ENCODE measurements at places on chromosomes 12 and 14.
A peak's percentile ranks its signal among the peaks of the same experiment; 100 is the strongest.

DNA sequence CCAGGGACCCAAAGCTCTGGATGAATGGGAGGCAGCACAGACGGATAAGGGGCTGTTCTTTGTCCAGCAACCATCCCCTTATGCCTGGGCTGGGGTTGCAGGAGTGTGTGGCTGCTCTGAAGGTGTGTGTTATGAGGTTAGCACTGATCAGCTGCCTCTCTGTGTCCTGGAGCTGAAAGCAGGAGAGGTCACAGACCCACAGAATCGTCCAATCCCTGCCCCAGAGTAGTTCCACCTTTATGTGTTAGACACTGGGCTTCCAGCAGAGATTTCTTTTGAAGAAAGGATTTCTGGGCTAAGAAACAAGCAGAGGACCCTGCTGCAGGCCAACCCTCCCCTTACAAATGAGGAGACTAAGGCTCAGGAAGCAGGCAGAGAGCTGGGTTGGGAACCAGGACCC lies 62.4 kb downstream of the ARL6IP4 start:
- DNase-seq: no peak

GRCh38 chr12:59149995-59150642 lies 229.8 kb upstream of the LRIG3 start:
- DNase-seq: peak; percentile 79

DNA sequence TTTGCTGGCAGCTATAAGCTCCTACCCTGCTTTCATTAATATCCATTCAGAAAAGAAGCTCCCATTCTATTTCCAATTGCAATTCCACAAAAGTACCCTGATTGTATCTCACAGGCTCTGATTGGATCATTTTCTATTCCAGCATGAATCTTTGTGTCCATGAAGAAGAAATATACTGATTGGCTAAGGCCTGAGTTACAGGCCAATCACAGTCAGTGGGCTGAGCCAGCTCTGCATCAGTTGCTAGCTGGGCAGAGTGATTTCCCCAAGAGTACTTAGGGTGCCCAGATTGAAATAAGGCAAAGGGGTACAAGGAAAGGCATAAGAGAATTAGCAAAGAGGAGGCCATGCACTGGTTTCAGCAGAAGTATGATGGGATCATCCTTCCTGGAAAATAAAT lies 14.4 kb downstream of the ART4 start:
- DNase-seq: no peak

DNA sequence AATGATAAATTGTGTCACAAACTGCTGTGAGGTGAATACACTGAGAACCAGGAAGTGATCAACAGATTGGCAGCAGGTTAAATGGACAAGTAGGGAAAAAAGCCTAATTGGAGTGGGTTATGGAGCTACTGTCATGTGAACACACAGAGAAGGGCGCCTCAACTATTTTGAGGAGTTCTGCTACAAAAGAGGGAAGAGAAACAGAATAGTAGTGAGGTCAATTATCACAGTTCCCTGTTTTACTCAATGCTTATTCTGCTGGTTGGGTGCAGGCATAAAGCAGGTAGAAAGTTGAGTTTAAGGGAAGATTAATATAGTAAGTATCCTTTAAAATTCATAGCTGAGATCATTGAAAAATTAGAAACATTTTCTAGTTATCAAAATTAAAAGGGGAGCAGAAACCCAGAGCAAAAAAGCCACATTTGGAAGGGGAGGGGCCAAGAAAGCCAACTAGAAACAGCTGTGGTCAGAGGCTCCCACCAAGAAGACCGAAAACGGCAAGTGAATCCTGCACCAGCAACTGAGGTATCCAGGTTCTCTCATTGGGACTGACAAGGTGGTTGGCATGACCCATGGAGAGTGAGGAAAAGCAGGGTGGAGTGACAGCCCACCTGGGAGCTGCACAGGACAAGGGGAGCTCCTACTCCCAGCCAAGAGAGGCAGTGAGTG lies 105.7 kb downstream of the ZC3H14 start:
- no peak for DNase-seq

GRCh38 chr14:69559581-69560011 lies 15.1 kb downstream of the CCDC177 start:
- DNase-seq: no peak

DNA sequence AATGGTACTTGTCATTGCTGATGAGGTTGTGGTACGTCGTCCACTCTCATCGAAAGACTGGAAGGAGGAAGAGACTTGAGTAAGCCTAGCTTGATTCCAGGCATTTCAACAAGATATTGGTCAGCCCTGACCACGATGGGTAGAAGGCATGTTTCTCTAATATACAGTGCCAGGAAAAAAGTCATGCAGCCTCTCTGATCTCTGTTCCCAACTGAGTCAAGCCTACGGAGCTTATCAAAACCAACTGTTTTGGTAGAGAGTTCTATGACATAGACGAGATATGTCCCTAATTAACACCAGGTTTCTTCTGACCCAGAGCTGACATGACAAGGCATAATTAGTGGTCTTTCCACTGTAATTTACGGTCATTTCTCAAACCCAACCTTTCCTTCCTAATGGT lies 58.5 kb downstream of the NIN start:
- no peak for DNase-seq

DNA sequence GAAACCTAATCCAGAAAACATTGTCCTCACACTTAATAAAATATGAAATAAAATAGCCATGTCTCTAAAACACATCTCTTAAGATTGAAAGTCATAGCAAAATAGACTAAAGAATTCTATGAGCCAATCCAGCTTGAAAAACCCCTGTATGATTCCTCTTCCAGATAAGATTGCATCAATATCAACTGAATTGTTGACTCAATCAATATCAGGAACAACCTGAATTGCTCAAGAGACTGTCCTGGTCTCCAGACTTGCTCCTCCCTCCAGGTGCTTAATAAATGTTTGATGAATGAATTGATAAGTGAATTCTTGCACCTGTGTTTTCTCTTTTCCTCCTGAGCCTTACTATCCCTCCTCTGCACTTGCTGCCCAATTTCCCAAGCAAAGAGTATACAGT lies 162.1 kb downstream of the NTF3 start:
- no peak for DNase-seq

GRCh38 chr12:75481774-75482173 lies 1.2 kb downstream of the GLIPR1 start:
- DNase-seq: no peak

GRCh38 chr14:65850429-65851135 lies 438.1 kb downstream of the FUT8 start:
- no peak for DNase-seq

GRCh38 chr14:26548406-26548805 lies 49.4 kb downstream of the NOVA1 start:
- DNase-seq: no peak

- DNase-seq: no peak
These were observed 149.4 kb downstream of the SLC38A4 start for GRCh38 chr12:46676396-46676795.

DNA sequence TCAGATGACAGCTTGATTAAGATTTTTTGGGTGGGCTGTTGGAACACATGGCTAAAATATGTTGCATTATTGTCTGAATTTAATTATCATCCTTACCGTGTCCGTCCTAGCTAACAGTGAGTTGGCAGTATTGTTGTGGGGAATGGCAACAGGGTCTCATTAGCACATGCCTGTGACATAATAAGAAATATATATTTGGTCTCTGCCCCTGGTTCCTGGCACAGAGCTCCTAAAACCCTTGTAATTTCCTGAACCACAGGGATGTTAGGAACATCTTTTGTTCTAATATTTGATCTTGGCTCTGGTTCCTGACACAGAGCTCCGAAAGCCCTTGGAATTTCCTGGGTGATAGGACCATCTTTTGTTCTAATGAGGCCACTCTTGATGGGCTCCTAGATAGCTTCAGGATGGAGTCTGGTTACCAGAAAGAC lies 76.0 kb downstream of the SYNE2 start:
- DNase-seq: no peak

DNA sequence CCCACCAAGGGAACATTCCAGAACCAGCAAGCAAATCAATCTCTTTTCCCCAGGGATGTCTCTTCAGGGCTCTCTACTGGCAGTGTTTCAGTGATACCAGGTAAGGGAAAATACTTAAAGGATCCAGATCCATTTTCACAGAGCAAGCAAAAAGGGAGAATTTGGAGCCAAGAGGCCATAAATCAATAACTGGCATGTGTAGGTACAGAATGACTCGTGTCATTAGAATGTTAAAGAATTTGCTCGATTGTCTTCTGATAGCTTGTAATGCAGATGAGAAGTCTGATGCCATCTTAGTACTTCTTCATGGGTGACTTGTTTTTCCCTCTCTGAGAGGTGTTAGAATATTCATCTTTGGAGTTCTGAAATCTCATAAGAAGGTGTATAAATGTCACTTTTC lies 242.9 kb downstream of the KTN1 start:
- no peak for DNase-seq

DNA sequence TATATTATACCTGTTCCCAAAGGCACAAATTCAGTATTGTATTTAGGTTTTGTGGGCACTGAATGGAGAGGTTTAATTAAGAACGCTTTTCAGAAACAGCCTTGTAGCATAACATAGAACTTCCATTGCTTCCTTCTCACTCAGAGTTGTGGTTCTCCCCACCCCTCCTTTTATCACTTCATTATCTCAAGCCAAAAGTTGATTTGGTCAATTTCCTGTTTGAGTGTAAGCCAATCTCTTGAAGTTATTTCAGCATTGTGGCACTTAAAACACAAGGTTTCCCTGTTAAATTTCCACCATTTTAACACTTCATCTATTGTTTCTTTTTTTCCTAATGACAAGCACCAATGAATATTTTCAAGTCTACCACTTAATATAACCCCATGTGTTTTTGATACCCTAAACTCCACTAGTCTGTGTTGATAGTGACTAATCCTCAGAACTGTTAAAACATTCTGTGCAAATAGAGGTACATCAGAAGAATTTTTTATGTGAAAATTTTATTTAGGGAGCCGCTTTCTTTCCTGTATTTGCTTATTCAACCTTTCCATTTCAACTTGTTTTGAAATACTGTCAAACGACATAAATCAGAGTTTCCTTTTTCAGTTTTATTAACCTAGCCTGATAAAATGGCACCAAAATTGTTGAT lies 340.1 kb downstream of the BCAT1 start:
- no peak for DNase-seq

- no peak for DNase-seq
These were observed 37.8 kb upstream of the DDHD1 start for GRCh38 chr14:53190938-53191337.

DNA sequence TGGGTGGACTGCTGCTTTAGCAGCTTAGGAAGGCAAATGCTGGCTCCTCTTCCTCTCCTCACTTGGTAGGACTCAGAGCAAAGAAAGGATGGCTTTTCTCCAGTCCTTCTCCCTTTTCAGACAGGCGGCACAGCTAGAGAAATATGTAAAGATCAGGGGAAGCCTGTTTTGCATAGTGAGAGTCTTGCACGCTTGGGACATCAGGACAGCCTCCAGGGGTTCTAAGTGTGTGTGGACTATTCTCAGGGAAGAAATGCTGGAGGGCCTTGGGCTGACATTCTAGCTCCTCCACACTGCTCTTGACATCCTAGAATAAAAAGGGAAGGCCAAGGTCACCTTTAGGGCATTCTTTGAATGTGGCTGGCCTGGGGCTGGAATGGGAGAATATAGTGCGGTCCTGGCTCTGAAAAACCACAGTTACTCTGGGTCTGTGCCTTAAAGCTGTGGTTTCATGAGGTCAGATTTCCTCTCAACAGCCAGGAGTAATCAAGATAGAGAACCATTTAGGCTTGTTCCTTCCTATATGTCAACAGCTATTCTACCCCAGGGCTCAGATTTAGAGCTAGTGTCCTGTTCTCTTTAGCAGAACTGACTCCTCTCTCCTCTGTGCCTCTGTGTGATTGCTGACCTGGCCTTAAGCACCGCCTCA lies 24.3 kb downstream of the CMA1 start:
- no peak for DNase-seq

DNA sequence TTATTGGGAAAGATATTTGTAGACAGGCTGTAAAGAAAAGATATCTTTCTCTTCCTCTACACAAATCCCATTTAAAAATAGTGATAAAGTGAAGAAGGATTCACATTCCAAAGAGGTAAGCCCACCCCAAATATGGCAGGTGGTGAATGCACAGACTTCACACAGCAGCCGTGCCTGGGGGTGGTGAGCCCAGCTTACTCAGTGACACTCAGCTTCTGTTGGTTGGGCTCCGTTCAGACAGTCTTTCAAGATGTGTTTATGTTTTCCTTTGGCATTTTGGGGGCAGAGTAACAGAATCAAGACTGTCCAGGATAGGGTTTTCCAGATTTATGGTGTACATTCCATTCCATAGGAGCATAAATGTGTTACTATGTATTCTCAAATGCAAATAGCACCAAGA lies 4.1 kb upstream of the COL2A1 start:
- no peak for DNase-seq

Measured in left kidney (tissue), 8 donors.